ENCODE measurements at places on chromosomes 11 and 22.

DNA sequence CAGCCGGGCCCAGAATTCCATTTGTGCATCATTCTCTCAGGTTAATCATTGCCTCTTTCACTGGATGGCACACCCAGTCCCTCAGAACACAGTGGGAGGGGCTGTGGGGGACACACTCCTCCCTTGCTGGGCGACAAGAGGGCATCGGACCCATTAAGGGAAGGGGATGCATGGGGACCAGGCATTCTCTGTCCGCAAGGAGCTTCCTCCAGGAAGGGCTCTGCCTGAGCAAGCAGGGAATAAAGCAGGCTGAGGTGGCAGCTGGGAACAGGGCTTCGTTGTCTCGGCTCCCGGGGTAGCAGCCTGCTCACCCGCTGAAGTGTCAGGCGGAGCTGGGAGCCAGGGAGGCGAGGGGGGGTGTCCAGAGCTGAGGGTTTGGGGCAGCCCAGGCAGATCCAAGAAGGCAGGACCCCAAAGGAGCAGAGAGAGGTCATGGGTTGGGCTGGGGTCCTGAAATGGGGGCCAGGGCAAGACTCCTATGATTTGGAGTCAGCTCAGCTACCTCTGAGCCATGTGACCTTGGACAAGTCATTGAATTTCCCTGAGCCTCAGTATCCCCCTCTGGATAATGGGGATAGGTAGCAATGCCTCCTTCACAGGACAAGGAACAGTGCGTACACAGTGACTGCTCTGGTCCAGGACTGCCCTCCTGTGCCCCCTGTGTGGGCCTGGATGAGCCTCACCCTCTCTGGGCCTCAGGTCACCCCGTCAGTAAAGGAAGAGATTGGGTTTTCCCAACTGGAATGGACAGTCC, 1.4 kb downstream of the GAL3ST1 start:
- DNase-seq = no peak

- no peak for DNase-seq
These were observed 35.3 kb downstream of the PACSIN2 start for GRCh38 chr22:42979606-42980005.

DNA sequence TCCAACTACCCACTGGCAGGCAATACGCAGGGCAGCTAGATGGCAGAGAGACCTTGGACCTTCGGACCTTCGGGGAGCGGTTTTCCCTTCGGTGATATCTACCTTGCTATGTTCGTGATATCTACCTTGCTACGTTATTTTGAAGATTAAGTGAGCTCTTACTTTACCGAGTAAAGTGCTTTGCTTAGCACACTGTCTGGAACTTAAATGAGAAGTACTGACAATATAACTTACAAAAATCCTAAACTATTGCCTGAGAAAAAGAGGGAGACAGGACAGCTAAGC, 1.0 kb upstream of the PRDM10 start:
- no peak for DNase-seq

DNA sequence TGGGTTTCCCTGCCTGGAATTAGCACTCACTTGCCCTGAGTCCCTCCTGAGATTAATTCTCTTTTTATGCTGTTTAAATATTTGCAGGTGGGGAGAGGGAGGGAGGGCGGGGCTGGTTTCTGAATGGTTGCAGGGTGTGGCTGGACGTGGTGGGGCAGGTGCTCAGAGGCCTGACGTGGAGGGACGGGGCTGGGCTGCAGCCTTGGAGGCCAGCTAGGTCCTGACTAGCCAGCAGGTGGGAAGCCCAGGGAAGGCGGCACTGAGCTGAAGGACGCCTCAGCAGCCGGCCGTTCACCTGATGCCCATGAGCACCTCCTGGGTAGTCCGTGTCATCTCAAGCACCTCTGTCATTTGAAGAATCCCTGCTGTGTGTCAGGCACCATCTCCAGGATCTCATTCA, 21.3 kb downstream of the SGSM1 start:
- no peak for DNase-seq

GRCh38 chr11:100396266-100396665, 290.8 kb upstream of the ARHGAP42 start:
- no peak for DNase-seq

DNA sequence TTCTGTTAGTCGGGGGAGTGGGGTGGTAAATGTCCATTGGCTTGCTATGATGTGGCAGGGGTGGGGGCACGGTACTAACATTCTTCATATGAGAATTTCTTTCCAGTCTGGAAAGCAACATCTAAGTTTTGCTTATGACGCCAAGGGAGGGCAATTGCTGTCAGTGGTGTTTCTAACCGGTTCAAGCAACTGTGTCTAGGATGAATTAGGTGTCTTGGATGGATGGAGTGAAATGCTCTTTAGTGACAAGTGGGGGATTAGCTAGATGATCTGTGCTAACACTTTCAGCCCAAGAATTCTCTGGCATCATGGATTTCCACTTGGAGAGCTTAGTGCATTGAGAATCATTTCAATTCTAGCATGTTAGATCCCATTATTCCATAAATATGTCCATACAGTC, 262.6 kb upstream of the SORL1-AS1 start:
- no peak for DNase-seq

DNA sequence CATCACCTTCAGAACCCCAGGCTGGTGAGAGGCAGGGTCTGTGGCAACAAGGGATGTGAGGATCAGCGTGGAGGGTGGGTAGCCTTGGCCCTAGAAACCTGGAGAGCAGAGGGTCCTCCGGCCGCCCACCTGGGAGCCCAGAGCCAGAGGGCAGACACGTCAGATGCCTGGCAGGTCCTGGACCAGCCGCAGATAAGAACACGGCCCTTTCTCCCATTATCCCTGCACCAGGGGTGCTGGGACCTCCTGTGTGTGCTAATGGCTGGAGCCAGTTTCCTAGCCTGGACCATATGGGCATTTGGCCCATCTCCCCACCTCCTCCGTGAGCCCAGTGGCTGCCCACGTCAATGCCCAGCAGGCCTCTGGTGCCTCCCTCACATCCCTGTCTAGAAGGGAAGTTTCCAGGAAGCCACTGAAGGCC, 88.4 kb downstream of the MORC2 start:
- DNase-seq = no peak

DNA sequence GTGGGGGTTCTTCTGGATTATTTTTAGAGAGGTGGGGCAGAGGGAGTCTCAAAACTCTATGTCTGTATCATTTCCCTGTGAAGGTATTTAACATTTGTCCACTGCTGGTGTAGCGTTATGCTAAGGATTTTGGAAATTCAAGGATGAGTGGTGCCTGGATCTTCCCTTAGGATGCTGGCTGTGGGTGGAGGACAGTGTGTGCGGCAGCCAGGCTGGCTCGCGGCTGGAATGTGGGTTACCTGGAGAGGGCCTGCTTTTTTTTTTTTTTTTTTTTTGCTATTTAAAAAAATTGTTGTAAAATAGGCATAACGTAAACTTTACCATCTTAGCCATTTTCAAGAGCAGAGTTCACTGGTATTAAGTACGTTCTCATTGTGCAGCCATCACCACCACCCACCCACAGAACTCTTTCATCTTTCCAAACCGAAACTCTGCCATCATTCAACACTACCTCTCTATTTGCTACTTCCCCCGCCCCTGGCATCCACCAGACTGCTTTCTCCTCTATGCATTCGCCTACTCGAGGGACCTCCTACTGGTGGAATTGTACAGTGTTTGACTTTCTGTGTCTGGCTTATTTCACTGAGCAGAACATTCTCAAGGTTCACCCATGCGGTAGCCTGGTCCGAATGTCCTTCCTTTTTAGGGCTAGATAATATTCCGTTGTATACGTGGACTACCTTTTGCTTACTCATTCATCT, 67.1 kb downstream of the PARVB start:
- no peak for DNase-seq

- no peak for DNase-seq
These were observed 66.7 kb downstream of the PACS1 start for GRCh38 chr11:66136752-66137123.

GRCh38 chr22:30284172-30284571, 5.1 kb downstream of the CASTOR1 start:
- no peak for DNase-seq

DNA sequence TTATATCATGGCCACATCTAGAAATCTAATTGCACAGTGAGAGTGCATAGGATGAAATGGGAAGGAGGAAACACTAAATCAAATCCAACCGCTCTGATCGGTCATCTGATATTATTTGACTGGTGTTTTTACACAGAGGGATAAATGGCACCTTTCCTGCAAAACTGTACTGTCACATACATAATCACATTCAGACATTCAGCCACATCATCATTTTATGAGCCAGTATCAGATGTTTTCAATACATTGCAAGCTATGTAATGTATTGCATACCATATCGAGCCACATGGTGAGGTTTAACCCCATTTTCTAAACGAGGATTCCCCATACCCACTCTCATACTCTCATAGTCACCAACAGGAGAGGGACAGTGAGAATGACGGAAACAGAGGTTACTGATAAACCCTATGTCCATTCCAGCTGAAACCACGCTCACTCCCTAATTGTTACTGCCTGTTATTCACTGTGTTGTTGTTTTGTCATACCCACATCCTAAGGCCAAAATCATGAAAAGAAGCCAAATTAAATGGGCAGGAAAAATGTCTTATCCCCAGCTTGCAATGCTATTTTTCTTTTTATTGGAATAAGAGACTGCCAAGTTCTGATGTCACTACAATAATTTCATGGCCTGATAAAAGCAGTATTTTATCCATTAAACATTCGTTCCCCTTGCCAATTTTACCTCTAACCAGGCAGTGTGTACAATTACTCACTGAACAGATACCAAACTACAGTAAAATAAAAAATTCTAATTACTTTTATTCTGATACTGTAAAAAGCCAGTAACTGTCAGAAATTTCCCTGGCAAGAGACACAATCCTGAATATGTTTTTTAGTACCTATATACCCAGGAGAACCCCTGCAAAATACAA, 9.0 kb downstream of the CDON start:
- DNase-seq = no peak

DNA sequence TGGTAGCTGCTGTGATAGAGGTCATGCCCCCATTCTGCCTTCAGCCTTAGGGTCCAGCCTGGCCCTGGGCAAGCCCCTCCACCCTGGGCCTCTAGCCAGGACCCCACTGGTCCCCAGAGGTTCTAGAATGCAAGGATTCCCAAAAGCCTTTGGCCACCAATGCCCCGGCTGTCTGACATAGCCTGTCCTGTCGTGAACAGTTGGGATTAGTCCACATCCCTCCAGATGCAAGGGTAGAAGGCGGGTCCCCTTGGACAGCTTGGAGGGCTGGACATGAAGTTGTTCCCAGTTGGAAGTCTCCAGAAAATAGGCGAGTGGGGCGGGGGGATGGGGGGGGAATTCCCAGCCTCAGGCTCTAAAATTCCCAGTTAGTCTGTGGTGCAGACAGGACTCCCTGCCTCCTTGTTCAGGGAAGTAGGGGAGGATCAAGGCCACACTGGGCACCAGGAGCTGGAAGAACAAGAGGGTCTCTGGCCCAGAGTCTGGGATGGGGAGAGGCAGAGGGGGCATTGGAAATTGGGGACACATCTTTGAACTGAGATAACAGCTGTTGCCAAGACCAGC, 5.2 kb upstream of the ADORA2A start:
- no peak for DNase-seq

DNA sequence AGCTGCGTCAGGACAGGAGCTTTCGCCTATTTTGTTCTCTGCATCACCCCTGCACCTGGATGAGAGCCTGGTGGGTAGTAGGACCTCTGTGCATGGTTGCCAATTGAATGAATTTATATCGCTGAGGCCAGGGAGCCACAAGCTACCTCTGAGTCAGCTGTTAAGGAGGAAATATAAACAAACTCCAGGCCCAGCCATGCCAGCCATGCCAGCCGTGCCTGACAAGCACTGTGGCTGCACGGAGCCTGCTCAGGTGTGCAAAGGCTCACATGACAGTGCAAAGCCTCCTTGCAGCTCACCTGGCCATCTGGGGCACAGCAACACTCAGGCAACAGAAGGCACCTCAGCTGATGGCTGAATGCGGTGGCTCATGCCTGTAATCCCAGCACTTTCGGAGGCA, 33.7 kb upstream of the LINC01488 start:
- no peak for DNase-seq

GRCh38 chr11:79456501-79456900, 15.7 kb upstream of the TENM4 start:
- DNase-seq = no peak

DNA sequence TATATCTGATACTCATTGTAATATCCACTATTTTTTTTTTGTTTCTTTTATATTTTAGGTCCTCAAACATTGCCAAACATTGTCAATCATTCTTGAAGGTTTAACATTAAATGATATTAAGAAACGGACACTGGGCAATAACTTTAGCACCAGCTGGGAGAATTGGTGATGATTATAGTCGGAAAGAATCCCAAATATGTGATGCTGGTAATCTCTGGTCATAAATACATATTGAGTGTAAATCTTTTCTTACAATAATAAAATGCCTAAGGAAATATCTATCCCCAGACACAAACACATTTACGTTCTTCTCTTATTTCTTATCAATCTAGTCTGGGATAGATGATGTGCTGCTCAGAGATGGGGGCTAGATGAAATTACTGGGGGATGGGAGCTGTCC, 25.2 kb downstream of the OR51E2 start:
- DNase-seq = no peak

DNA sequence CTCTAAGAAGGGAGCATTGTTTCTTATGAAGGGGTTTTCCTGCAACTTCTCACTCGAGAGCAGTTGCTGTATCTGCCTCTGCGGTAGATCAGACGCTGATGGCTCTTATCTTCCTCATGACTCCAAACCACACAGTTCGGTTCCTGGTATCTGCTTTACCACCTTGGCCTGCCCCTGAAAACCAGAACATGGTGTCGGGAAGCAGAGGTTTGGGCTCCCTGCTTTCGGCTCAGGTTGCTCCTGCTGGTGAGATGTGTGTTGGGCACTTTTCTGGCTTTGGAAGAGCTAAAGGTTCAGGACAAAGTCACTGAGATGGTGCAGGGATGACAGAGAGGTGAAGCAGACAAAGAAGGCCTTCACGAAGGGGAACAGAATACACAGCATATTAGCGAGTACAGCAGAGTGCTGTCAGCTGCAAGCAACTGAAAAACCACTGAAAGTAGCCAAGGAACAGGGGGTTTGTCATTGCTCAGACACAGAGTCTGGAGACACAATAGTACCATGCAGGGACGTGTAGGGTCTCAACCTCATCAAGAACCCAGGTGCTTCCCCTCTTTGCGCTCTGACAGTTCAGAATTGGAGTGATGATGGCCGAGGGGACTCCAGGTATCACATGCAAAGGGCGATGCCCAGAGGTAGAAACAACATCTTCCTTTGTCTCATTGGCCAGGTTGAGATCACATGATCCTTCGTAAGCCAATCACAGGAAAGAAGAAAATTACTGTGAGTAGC, 11.9 kb upstream of the CSF2RB start:
- no peak for DNase-seq

All from activated T-helper 1 cell treated with Interleukin-2 at 50 U/mL for 16 hours (primary cell).